ENCODE measurements at places on chromosomes 16 and 17.
A peak's percentile ranks its signal among the peaks of the same experiment; 100 is the strongest.

DNA sequence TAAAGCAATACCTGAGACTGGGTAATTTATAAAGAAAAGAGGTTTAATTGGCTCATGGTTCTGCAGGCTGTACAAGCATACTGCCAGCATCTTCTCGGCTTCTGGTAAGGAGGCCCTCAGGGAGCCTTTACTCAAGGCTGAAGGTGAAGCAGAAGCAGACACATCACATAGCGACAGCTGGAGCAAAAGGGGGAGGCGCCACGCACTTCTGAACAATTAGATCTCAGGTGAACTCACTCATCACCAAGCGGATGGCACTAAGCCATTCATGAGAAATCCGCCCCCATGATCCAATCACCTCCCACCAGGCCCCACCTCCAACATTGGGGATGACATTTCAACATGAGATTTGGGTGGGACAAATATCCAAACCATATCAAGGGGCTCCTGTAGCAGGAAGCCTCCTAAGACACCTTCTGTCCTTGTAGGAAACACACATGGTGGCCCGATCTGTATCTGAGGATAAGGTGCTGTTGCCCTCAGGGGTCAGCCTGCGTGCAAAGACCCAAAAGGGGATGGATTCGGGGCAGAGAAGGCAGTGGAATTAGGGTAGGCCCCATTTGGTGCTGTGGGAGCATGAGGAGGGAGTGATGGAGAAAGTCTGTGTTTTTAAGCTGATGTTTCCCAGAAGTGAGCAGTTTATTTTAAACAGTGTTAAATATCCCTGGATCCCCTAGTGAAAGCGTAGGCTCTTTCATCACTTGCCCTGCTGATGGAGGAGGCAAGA, 23.0 kb downstream of the IL21R start:
- no peak for DNase-seq

- DNase-seq, result no peak
Measured at GRCh38 chr17:35243561-35244340, 879 bp downstream of the SLFN5 start.

GRCh38 chr16:87463722-87464690, 28.8 kb downstream of the ZCCHC14 start:
- DNase-seq, result no peak

- no peak for DNase-seq
Measured at GRCh38 chr16:17316005-17316404, 154.8 kb downstream of the XYLT1 start.

- DNase-seq, result no peak
Measured at GRCh38 chr17:68740555-68741447, 139.6 kb upstream of the FAM20A start.

DNA sequence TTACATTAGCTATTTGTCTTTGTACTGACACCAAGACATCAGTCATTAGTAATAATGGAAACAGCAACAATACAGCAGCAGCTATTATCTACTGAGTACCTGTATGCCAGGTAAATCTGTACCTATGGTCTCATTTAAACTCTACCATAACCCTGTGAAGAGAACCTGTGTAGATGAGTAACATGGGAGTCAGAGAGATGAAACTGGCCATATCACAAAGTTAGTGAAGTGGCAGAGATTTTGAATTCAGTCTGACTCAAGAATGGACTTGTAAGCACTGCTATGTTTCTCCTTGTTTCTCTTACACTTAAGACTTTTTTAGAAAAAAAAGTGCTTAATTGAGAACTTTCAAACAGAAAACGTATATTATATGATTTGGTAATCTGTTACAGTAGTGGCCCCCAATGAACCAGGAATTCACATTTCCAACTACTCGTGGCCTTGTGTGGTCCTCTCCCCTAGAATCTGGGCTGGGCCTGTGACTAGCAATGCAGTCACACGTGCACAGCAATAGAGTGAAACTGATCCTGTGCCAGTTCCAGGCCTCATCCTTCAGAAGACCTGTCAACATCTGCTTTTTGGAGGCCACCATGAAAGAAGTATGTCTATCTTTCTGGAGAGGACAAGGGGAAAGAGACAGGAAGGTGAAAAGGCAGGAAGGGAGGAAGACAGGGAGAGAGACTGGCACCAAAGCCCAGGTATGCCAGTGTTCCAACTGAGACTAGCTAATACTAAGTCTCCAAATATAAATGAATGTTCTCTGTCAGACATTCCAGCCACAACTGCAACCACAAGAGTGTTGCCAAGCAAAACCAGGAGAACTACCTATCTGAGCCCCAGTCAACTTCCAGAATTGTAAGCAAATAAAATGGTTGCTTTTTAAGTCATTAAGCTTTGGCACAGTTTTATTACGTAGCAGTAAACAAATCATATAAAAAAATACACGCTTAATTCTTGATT, 12.0 kb downstream of the CRLF3 start:
- DNase-seq, result no peak

GRCh38 chr17:21104608-21105007, 22.2 kb upstream of the DHRS7B start:
- DNase-seq, result no peak

DNA sequence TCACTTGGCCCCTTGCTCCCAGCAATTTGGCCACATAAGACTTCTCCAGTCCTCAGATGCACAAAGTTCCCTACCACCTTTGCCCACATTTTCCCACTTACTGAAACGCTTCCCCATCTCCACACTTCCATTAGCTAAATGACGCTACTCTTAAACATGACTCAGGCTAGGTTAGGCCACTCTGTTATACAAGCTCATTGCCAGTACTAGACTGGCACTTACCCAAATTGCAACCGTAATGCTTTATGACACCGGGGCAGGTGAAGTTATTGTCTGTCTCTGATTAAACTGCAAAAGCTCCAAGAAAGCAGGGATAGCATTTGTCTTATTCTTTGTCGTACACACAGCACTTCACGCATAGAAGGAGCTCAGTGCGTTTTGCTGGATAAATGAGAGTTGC, 29.2 kb downstream of the ASPA start:
- no peak for DNase-seq

DNA sequence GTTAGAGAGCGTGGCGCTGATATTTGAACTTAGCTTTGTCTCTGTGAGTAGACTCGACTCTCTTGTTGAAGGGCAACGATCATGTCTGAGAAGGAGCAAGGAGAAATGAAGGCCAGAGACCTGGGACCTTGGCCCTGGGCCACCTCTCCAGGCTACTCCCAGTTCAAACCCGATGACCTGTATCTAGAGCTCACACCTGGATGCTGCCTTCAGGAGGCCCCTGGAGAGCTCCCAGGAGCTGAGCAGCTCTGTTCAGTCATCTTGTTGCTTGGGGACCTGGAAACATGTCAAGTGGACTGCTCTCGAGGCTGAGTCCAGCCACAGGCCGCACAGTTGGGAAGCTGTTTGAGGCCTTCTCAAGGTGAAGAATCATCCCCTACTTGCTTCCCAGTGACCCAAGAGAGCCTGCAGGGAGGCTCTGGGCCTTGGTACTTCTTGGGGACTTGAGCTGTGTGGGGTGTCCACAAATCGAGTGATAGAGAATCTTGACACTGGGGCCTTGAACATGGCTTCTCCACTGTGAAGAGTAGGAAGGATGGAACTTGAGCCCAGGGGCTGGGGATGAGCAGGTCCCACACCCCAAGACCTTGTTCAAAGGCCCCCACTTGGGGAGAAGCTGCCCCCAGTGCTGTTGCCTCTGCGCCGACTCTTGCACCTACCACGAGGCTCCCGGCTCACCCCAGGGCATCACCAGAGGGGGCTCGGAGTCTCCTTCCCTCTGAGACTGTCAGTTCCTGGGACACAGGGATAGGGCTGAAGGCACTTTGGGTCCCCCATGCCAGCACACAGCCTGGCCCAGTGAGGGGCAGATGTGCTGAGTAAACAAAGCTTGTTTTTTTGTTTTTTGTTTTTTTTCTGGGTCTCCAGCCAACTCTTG, 112.1 kb downstream of the IRX5 start:
- DNase-seq, result no peak

- DNase-seq, result no peak
Measured at GRCh38 chr17:28846231-28846630, 3.6 kb upstream of the FAM222B start.

- DNase-seq, result peak; percentile 94
Measured at GRCh38 chr16:52561910-52562741, 15.2 kb upstream of the TOX3 start.

DNA sequence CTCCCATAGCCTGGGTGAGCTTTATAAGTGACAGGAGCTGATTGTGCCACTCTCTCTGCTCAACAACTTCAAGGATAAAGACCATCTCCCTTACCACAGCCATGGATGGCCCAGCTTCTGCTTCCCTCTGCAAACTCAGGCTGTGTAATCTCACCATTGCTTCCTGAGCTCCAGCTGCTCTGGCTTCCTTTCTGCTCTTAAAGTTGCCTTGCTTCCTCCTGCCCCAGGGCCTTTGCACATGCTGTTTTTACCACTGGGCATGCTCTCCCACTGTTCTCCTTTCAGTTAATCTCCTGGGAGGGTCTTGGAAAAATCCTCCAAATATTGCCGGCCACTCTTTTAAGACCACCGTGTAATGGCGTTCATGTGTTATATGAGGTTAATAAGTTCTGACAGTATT, 265.1 kb upstream of the C16orf82 start:
- DNase-seq, result no peak

DNA sequence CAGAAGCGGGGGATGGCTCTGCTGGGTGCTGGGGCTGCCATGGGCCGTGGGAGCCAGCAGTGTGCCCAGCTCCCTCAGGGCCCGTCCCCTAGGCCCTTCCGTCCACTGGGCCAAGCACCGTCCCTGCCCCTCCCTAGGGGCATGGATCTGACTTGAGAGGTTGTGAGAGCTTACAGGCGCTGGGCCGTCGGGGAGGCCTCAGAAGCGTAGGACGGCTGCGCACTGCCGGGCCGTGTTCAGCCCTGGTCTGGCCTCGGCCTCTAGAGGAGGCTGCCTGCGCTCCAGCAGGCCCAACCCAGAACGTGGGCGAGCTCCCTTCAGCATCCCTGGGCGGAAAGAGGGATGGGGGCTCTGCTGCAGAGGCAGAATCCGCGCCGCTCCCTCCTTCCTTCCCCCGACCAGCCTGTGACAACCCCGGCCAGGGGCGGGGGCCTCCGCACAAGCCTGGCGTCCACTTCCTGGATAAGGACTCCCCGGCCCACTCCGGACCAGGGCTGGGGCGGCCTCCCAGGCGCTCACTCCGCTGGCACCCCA, 685 bp upstream of the MPG start:
- no peak for DNase-seq

GRCh38 chr16:56372013-56372634, 53.2 kb downstream of the AMFR start:
- DNase-seq, result no peak

DNA sequence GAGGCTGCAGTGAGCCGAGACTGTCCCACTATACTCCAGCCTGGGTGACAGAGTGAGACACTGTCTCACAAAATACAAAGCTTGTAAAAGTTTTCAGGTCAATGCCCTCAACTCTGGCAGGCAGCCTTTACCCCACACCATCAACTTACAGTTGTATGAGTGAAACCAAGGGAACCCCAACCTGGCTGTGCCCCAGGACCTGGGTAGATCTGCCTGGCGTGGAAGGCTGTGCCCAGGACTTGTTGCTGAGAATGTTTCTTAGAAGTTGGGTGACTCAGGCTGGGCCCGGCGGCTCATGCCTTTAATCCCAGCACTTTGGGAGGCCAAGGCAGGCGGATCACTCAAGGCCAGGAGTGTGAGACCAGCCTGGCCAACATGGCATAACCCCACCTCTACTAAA, 7.8 kb downstream of the CES3 start:
- no peak for DNase-seq

- DNase-seq, result no peak
Measured at GRCh38 chr17:10105513-10106001, 92.8 kb downstream of the GAS7 start.

DNA sequence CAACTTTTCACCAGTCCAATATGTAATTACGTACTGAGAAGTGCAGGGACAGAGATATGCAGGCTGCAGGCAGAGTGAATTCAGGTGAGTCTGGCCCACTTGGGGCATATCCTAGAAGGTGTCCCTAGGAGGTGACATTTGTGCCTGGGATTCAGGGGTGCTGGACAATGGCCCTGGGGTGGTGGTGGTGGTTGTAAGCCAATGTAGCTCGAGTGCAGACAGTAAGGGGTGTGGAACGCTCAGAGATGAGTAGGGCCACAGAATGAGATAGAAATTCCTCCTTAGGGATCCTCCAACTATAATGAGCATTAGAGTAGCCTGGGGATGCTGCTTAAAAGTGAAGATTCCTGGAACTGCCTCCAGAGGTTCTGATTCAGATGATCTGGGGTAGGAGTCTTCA, 221.7 kb upstream of the MPHOSPH6 start:
- no peak for DNase-seq

DNA sequence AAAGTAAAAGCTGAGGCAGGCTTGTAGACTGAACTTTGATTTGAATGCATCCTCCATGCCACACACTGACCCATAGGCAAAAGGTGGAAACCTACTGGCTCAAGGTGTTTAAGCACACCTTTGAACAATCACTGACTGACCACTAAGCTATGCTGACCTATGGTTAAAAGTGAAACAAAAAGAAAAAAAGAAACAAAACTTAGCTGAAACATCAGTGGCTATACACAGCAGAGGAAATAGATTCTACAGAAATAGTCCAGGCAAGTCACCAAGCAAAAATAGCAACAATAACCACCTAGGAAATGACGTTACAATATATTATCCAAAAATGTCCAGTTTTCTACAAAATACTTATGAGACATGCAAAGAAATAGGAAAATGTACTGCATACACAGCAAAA, 60.2 kb downstream of the RPGRIP1L start:
- DNase-seq, result no peak

DNA sequence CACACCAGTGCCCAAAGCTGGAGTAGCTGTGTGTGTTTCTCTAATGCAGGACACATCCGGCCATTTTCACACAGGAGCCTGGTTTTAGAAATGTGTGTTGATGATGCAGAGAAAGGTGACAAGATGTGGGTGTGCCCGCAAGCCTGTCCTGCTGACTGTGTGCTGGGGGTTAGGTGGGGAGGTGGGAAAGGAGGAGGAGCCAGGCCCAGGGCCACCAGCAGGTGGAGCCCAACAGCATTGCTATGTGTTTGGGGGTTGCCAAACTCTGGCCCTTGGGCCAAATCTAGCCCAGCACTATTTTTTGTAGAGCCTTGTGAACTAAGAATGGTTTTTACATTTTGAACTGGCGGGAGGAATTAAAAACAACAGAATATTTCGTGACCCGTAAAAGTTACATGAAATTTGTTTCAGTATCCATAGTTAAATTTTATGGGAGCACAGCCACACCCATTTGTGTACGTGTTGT, 61.7 kb upstream of the LGALS9 start:
- DNase-seq, result no peak
